ENCODE measurements at places on chromosomes 3 and 15. TPM values are rescaled to one million over a fixed set of nuclear protein-coding genes. Genes with fewer than 3 reads are reported as not detected.
A peak's percentile ranks its signal among the peaks of the same experiment; 100 is the strongest.

- no peak for DNase-seq
These were observed 170.2 kb upstream of the IL12A start for GRCh38 chr3:159818399-159818798.

DNA sequence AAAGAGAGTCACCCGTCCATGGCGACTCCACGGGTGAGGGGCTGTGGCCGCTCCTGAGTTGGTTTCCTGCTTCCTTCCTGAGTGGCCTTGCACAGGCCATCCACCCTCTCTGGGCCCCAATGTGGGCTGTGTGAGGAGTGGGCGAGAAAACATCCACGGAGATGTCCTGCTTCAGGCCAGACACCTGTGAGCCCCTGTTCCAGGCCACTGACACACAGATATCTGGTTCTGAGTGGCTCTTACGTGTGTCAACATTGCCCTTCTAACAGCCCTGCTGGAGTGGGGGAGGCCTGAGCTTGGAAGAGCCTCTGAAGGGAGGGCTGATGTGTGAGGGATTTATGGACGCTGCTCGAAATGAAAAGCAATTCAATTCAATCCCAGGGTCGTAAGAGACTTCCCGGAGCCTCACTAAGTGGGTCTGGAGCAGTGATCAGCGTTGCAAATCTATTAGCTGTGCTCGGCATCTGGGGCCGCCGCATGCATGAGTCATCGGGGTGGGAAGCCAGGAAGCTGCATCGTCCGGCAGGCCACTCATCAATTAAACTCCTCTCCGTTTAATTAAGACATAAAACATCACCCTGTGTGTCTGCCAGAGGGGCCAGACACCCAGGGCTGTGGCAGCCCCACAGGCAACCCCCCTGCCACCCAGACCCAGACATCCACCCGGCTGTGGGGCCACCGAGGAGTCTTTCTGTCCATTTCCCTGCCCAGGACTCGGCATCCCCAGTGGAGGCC lies 20.0 kb upstream of the PRR23E start:
- peak; percentile 75 for DNase-seq

GRCh38 chr3:150247441-150247840 lies 160.7 kb upstream of the TSC22D2 start:
- DNase-seq: no peak

- DNase-seq: no peak
These were observed 37.5 kb downstream of the GPR176 start for GRCh38 chr15:39882602-39883001.

DNA sequence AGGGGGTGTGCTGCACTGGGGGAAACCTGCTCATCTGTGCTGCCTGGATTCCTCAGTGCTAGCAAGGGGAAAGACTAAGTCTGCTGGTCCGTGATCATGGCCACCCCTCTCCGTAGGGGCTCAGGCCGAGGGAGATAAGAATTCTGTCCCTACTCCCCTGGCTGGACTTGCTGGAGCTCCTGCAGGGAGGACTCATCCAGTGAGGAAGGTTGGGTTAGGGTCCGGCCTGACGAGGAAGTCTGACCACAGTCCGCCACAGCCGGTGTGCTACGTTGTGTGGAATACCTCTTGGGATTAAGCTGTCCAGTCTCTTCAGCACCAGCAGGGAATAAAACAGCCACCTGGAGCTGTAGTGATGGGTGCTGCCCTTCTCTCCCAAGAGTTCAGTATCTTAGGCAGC lies 1309.1 kb upstream of the CADM2 start:
- no peak for DNase-seq

- no peak for DNase-seq
These were observed 88.8 kb upstream of the PLXND1 start for GRCh38 chr3:129695230-129695629.

DNA sequence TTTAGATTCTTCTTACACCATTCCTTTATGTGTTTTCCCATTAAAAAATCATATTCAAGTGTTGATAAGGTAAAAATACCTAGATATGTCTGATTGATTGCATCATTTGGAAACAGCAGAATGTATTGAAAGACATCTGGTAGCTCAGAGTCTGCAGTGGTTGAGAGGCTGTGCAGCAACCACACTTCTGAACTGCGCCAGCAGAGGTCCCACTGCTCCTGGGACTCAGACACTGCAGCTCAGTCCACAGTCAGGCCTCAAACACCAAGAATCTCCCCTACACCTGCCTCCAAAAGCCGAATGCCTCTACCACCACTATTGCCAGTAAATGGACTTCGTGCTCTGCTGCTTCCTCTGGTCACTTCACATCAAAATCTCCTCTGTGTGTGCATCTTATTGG lies 176.9 kb upstream of the LMCD1 start:
- DNase-seq: no peak

- no peak for DNase-seq
These were observed 78.5 kb downstream of the TRANK1 start for GRCh38 chr3:36866368-36866767.

- peak; percentile 92 for DNase-seq
These were observed 68.3 kb upstream of the GLCE start for GRCh38 chr15:69092159-69092558.

- no peak for DNase-seq
These were observed 26.4 kb downstream of the ADCY5 start for GRCh38 chr3:123422457-123422856.

The STAC gene
- total RNA-seq: 22.3 TPM

Data from M059J (cell line).